Cardiac septum (tissue), 1 donor: ENCODE measurements at places on chromosomes 6 and 20. TPM values are rescaled to one million over a fixed set of nuclear protein-coding genes. Genes with fewer than 3 reads are reported as not detected.

SLC17A3 gene
- total RNA-seq = not detected

SENP6 gene
- 68.0 TPM for total RNA-seq

CCND3 gene
- total RNA-seq = 33.5 TPM

GJA10 gene
- total RNA-seq = not detected

HLA-DPA1 gene
- total RNA-seq = 35.8 TPM

RIMS1 gene
- total RNA-seq = 1.2 TPM

BACH2 gene
- total RNA-seq = 8.4 TPM

SLC35D3 gene
- total RNA-seq = not detected

HSPA12B gene
- total RNA-seq = 9.2 TPM

LRRN4 gene
- total RNA-seq = 0.11 TPM

MAP7 gene
- 1.5 TPM for total RNA-seq

TAF11 gene
- total RNA-seq = 20.0 TPM

PI16 gene
- total RNA-seq = 11.9 TPM
